ENCODE measurements at places on chromosomes 1 and 21.

DNA sequence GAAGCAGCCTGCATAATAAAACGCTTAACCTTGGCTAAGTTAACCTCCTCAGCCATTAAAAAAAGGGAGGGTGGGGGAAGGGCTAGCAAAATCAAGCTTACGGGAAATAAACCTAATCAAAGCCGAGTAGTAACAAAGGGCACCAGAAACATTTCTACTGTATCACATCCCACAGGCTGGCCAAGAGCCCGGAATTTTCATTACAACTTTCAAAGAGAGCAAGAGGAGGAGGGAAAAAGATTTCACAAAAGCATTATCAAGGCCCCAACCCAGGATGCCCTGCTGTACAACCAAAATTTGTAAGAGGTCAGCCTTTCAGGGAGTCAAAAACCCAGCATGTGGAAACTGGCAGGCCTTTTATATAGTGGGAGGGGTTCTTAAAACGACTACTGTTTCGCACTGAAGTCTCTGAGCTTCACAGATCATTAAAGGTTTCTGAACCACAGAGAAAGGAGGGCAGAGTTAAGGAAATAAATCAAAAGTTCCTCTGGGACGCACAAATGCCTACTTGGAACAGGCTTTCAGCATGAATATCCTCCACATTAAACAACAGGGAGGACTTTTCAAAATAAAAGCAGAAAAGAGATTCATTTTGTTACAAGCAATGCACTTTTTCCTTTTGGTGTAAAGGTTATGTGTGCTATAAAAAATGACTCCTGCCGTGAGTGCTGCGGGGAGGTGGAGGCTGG lies 90.4 kb downstream of the SLC45A1 start:
- ATAC-seq = peak; percentile 68

DNA sequence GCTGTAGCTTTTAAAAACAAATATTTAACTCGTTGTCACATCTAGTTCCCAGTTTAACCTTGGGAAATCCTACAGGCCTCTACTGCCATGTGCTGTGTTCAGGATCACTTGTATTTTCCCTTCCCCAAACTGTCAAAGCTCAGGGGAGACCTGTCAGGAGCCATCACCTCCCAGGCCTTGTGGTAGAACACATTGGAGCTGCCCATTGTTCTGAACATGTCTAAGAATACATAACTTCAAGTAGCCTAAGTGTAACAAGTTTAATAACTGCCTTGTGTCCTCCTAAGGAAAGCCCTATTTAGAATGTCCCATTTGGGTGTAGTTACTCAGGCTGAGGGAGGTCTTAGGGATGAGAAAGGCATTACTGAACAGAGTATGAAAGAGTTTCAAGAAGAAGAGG lies 28.6 kb upstream of the PIGC start:
- ATAC-seq = no peak

- ATAC-seq = no peak
Measured at GRCh38 chr1:59570524-59570923, 244.2 kb upstream of the HOOK1 start.

DNA sequence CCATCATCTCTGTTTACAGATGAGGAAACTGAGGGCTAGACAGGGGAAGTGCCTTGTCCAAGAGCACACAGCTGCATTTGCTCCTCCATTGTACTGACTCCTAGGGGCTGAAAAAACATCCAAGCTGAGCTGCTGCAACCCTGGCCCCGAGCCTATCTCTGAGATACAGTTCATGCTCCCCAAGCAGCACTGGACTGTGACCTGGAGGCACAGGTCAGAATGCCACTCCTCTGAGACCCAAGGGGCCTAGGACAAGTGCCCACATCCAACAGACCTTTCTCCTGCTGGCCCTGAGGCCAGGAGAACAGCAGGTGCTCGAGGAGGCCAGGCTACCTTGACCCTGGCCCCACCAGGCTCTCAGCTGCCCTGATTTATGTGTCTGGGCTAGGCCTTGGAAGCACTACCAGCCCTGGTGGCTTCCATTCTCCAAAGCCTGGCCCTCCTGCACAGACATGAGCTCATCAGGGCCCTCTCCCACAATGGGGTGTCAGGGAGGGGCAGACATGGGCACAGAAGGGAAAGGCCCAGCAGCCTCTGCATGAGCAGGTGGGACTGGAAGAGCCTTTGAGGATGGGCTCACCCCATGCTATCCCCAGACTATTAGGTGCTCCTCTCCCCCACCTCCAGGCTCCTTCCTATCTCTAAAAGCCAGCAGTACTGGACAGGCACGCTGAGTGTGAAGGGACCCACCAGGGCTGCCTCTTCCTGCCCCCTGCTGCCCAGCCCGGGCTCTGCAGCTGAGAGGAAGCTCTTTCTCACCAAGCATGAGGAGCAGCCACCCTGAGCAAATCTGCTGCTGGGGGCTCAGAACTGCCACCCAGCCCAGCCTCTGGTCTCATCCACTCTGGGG lies 18.8 kb downstream of the ADGRB2 start:
- ATAC-seq = peak; percentile 73

DNA sequence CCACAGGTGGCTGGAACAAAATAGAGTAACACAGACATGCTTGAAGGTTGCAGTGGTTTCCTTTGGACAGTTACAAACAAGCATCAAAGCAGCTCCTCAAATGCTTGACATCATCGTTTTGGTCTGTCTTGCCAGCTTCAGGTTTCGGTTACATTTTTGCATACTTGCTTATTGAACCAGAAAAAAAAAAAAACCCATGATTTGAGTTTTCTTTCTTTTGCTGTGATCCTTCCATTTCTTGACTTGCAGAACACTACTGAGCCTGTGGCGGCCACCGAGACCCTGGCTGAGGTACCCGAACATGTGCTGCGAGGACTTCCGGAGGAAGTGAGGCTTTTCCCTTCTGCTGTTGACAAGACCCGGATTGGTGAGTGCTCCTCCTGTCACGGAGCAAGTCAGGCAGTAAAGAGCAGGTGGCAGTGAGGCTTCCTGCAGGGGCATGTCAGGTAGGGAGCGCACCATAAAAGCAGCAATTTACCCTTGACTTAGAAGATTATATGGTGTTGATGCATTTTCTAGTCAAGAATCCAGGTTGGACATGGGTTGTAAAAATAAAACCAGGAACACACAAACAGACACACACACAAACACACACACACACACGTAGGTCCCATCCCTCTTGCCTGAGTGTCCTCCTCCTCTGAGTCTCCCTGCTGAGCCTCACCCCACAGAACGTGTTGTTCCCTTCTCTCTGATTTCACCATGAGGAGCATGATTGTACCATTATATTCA lies 30.9 kb downstream of the PRDM2 start:
- ATAC-seq = no peak

DNA sequence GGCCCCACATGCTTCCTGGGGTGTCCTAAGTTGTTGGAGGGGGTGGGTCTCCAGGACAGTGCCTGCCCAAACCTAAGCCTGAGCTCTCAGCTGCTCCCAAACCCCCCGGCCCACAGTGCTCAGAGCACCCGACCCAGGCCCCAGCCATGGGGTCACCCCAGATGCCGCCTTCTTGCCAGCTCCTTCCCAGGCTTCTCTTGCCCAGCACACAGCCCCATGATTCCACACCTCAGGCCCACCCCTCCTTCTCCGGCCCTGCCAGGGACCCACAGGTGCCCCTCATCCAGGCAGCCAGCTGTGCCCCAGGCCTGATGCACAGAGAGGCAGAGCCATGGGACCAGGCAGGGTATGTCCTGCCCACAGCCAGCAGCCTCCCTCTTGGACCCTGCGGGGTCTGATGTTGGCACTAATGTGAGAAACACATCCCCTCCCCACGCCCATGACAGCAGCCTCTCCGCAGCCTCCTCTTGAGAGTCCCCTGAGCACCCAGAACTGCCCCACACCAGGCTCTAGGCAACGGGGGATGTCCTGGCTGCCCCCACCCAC lies 4.9 kb downstream of the WNT9A start:
- ATAC-seq = no peak

GRCh38 chr1:21910558-21911204 lies 26.4 kb downstream of the HSPG2 start:
- ATAC-seq = no peak

GRCh38 chr21:31914472-31914871 lies 41.7 kb downstream of the HUNK start:
- ATAC-seq = no peak

GRCh38 chr1:160768295-160768657 lies 27.7 kb upstream of the LY9 start:
- ATAC-seq = no peak

DNA sequence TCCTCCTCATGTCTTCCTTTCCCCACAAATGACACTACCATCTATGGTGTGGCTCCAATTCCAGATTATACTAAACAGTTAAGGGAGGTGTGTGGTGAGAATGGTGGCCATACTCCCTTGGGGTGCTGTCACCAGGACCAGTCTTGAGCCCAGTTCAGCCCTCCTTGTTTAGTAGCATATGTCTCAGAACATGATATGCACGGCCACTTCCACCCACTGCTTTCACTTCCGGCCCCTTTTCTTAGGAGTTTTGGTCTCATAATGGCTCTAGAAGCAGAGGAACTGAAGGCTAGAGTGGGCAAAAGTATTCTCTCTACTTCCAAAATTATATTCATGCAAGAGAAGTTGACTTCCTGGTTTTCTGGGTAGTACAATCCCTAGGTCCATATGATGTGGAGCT lies 45.3 kb upstream of the CACNA1E start:
- ATAC-seq = no peak

GRCh38 chr1:85334962-85335361 lies 58.5 kb upstream of the BCL10 start:
- no peak for ATAC-seq

DNA sequence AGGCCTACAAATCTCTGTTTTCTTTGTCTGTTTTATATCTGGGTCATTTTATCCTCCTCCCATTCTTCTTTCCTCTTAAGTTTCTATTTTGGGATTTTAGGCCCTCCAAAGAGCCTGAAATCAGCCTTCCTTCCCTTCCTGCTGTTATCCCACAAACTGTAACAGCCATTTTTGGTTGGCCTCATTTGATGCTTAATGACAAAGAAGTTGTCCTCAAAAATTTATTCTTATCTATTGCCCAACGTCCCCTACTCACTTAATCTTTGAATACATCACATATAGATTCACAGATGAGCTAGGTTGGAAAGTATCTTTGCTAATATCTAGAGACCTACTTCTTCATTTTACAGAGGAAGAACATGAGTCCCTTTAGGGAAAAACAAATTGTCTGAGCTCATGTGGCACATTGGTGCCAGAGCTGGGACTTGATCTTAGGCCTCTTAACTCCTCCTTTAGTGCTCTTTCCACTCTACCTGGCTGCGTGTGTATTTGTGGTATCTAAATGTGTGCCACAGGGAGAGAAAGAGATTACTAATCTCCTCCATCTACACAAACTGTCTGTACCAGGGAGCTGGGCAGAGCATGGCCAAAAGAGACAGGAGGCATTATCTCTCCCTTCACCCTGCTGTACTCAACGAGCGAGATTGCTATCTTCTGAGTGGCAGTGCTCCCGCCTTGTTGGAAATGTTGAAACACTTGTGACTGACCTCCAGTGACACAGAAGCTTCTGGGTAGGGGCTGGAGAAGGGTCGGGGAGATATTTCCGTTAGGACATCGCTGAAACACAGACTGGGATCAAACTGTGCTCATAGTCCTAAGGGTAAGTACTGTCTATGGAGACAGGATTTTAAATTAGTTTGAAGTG lies 30.1 kb downstream of the RHEX start:
- no peak for ATAC-seq

DNA sequence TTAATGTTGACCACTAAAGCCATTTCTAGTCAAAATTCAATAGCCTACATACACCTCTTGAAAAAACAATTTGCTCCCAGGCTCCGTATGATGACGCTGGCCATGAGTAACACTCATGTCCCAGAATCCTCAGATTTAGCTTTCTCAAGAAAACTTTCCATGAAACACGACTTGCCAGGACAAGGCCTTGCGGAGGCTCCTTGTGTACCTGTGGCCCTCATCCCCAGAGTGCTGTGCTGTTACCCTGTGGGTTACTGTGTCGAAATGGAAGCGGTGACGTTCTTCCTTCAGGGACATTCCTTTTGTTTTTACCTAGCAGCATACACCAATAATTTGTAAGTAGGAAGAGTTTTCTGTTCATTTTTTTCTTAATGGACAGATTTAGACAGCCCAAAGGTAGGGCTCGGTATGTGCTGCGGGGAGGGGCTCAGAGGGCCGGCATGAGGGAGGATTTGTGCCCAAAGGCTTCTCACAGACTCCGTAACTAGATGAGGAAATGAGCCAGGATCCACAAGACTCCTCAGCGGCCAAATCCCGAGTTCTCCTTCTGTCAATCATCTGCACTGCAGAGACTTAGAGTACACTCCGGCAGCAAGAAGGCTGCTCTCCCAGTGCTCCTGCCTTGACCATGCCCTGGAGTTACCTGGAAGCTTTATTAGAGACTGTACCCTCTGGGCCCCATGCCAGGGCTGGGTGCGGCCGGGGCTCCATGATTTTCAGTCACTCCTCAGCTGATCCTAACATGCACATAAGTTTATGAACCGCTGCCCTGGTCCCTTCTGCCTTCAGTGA lies 17.8 kb downstream of the GNG12 start:
- ATAC-seq = no peak

DNA sequence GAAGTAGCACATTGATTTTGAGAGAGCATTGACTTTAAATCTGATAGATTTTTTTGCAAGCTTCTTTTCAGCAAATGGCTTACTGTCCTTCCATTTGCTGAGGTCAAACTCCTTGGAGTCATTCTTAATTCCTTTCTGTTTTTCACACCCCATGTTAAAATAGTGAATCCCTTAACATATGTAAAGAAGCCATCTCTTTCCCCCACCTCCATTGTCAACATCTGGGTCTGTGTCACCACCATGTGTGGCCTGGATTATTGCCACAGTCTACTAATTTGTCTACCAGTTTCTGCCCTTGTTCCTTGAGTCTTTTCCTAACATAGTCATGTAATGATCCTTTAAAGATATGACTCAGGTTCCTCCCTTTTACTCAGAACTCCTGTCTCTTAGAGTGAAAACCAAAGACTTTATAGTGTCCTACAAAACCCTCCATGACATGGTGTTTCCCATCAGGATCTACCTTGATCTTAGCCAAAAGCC lies 104.7 kb downstream of the ST6GALNAC3 start:
- ATAC-seq = no peak

DNA sequence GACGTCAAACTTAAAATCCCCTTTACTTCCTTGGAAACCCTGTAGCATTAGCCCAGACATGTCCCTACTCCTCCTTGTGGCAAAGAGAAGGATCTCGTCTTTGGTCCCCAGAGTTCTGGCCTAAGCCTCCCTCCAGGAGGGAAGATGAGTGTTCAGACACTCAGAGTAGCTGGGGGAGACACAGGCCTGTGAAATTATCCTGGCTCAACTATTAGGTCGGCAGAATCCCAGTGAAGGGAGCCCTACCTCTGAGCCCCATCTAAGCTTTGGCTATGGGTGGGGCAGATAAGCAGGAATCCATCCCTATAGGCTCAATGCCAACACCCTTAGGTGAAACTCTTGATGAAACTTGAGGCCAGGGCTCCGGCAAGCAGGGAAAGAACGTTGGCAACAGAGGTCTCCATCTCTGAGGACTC lies 1.7 kb upstream of the SFN start:
- no peak for ATAC-seq

DNA sequence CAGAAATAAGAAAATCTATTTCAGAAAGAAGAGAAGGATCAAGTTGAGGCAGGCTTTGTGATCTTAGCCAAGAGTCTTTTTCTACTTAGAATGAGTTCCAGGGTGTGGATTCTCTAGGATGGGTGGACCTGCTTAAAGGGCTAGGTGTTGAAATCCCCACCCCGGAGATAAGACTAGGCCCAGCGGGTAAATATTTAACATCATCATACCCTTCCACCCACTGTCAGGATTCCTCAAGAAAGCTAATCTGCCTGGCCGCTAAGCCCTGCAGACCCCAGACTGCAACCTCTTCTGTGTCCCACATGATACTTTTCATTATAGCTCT lies 5.8 kb downstream of the IGSF9 start:
- ATAC-seq = no peak

- ATAC-seq = no peak
Measured at GRCh38 chr1:155322571-155322952, 1.9 kb downstream of the RUSC1 start.

- ATAC-seq = no peak
Measured at GRCh38 chr1:58739856-58740466, 40.1 kb upstream of the MYSM1 start.

All from gastroesophageal sphincter (tissue), 4 donors.